Activated CD8-positive, alpha-beta memory T cell treated with anti-CD3 and anti-CD28 coated beads for 1 hour (primary cell): ENCODE measurements at places on chromosomes 5 and 9.

DNA sequence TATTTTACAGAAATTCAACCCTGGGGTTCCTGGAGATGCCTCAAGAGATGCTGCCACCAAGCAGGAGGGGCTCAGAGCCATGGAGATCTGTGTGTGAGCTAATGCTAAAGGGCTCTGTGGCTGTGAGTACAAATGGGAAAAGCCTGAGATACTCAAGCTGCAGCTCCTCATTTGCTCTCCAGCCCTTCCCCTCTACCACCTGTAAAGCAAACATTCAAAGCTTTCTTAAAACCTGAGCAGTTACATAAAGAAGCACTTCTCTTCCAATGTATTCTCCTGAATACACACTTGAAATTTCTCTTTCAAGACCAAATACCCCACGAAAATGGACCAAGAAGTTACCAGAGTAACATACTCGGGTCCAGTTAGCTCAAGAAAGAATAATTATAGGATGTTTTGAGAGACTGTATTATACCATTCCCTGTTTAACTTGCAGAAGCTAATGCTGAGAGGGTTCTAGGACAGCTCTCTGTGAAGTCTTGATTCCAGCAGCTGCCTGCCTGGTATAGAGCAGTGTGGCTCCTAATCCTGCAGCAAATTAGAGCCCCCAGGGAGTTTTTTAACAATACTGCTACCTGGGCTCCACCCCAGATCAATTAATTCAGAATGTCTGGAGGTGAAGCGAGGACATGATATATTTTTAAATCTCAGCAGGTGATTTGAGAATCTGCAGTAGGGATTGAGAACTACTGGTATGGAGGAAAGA, 21.1 kb downstream of the RGS7BP start:
- no peak for DNase-seq

- no peak for DNase-seq
Measured at GRCh38 chr9:125743682-125744428, 3.3 kb upstream of the PBX3 start.

DNA sequence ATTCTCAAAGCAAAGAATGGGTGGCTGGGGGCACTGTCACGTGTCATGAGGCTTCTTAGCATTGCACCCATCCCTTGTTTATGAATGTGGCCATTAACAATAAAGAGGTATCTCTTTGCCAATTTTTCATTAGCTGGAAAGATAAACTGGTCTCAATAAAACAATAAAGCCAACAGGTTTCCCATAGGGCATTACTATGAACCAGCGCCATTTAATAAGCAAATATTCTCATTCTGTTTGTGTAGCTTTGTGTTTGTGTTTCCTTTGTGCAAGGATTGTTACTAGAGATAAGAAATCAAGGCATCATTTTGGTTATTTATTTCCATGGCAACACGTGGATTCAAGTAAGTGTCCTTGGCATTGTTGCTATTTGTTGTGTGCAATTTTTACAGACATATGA, 37.6 kb upstream of the CAST start:
- DNase-seq = no peak

DNA sequence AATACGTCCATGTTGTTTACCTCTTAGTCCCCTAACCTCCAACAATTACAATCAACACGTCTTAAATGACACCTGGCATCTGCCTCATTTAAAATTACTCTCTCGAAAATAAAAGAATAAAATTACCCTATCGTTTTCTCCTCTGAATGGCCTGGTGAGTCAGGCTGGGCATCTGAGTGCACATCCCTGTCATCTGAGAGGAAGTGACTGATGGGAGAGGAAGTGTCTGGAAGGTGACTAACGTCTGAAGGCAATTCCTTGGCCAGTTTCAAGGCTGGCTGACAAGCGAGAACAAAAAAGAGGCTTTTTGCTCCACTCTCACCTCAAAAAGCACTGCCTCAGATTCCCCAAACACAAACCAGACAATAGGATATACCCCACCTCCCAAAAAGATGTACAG, 57.7 kb downstream of the MAPKAP1 start:
- DNase-seq = no peak

- no peak for DNase-seq
Measured at GRCh38 chr5:172610643-172611042, 30.4 kb upstream of the NEURL1B start.

GRCh38 chr5:93583768-93584595, 960 bp downstream of the NR2F1 start:
- no peak for DNase-seq

DNA sequence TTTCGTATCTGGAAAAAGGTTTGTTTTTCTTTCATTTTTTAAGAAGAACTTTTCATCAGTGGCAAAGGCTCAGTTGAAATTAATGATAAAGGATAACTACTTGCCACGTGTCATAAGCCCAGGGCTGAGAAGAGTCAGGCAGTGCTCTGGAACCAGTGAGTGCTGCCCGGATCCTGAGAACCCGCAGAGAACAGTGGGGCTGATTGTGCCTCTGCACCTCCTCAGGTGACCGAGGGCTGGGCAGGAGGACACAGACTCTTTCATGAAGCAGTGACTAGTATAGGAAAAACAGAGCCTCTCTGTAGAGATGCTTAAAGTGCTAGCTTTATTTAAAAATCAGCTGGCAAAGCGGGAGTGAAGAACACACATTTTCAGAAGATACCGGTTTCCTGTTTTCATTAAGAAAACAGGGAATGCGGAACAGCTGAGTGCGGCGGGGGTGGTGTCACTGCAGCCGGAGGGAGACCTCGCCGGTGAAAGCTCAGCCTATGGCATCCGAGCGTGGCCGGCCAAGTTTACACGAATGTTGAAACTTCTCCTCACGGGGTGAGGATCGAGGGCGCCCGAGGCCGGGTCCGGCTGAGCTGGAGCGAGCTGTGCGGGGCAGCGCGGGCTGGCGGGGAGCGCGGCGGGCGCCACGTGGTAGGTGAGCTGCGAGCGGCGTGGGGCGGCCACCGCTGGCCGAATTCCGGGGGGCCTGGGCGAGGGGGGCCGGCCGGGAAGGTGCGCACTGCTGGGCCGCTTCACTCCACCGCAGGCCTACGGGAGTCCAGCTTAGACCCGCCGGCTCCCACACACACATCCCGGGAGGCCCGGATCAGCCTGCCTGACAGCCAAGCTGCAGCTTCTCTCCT, 134.7 kb upstream of the DMRT1 start:
- no peak for DNase-seq
